Panc1 (cell line): ENCODE measurements at places on chromosomes 2 and 18. TPM values are rescaled to one million over a fixed set of nuclear protein-coding genes. Genes with fewer than 3 reads are reported as not detected.

The TDRD15 gene
- not detected for total RNA-seq

DNA sequence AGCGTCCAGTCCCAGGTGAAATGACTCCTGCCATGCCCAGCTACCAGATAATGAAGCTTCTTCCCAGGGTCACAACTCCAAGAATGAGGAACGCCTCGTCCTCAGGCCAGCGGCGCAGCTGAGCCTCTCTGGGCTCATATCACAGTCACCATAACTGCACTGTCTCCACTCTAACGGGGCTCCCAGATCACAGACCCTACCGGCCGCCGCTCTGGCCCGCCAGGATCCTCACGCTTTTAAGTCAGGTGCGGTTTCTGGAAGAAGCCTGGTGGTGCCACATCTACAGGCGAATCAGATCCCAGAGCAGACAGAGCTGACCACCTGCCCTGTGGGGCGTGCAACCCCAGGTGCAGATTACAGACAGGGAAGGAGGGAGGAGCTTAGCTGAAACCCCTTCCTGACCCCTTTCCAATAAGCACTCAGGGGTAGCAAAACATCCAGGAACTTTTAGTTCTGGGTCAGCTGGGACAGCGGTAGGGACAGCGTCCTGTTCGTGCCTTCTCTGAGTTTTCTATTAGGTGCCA is 3.7 kb upstream of the ACKR3 start:
- peaks cover 43% of the 10 kb centered on the region for H3K27me3 ChIP-seq
- H3K4me1 ChIP-seq, result peaks cover 9% of the 10 kb centered on the region
- no peak overlapping the region for H3K27ac ChIP-seq
- no peaks in the 10 kb centered on the region for H3K36me3 ChIP-seq

- no peak overlapping the region for H3K4me3 ChIP-seq
- DNase-seq, result no peak
- H3K4me1 ChIP-seq, result no peaks in the 10 kb centered on the region
These were observed 116.3 kb downstream of the ACVR1 start for GRCh38 chr2:157759855-157760254.

- H3K36me3 ChIP-seq, result no peaks in the 10 kb centered on the region
- no peaks in the 10 kb centered on the region for H3K4me1 ChIP-seq
- no peak overlapping the region for H3K4me3 ChIP-seq
- H3K27ac ChIP-seq, result no peak overlapping the region
- peaks cover 11% of the 10 kb centered on the region for H3K27me3 ChIP-seq
- no peak for DNase-seq
These were observed 115.9 kb upstream of the TANK start for GRCh38 chr2:161044095-161044865.

DNA sequence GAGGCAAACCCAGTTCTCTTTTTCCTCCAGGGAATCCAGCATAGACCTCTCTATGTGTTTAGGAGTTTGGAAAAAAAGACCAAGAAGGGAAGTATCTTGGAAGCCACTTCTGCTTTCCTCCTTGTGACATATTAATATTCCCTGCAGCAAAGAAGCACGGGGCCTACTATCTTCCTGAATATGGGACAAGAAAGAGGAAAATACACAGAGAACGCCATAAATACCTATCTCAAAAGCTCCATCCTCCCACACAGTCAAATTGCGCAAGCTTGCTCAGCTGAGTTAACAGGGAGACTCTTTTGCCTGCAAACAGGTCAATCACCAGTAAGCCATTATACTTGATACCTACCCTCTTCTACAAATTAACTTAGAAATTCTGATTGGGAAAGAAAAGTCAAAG is 16.7 kb upstream of the RAPH1 start:
- no peak overlapping the region for H3K27ac ChIP-seq
- DNase-seq, result no peak
- no peaks in the 10 kb centered on the region for H3K36me3 ChIP-seq
- no peaks in the 10 kb centered on the region for H3K4me1 ChIP-seq
- H3K27me3 ChIP-seq, result peaks cover 4% of the 10 kb centered on the region; the same call in 1 of the 2 replicates

- no peak overlapping the region for H3K4me3 ChIP-seq
- no peaks in the 10 kb centered on the region; the same call in 1 of the 2 replicates for H3K27me3 ChIP-seq
- 0 out of 2 replicates have a peak, but pooled peaks cover 3% of the 10 kb centered on the region for H3K4me1 ChIP-seq
- no peaks in the 10 kb centered on the region for H3K36me3 ChIP-seq
- DNase-seq, result no peak
- no peak overlapping the region for H3K27ac ChIP-seq
These were observed 39.4 kb downstream of the ACOXL start for GRCh38 chr2:110771547-110772382.

DNA sequence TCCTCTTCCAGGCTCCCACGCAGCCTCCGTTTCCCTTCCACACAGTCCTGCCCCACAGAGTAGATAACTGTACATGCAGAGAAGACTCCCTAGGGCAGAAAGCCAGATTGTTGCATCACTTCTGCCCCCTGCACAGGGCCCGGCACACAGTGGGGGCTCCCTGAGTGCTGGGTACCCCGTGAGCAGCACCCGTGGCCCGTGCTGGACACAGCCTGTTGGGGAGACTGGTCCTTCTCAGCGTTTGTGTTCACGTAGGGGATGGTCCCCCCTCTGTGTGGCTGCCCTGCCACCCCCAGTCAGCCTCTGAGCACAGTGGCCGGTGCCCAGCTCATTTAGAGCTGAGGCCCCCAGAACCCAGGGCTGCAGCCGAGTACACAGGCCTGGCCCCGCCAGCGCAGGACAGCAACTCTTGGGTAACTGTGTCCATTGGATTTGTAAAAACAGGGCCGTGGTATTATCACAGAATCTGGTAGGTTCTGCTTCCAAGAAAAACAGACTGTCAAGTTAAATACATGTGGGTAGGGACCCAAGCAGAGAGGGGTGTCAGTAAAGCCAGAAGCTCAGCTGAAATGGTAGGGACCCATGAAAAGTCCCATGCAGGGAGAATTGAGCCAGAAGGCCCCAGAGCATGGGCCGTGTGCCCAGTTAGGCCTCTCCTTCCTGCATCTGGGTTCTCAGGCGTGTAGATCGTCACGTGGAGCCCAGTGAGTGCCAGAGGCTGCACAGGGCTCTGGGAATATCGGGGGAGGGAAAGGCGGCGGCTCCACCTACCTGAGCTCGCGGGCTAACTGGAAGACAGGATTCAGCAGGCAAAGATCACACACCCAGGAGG is 257.3 kb downstream of the ATAD2B start:
- H3K27me3 ChIP-seq, result no peaks in the 10 kb centered on the region
- no peak overlapping the region for H3K4me3 ChIP-seq
- no peaks in the 10 kb centered on the region for H3K36me3 ChIP-seq

DNA sequence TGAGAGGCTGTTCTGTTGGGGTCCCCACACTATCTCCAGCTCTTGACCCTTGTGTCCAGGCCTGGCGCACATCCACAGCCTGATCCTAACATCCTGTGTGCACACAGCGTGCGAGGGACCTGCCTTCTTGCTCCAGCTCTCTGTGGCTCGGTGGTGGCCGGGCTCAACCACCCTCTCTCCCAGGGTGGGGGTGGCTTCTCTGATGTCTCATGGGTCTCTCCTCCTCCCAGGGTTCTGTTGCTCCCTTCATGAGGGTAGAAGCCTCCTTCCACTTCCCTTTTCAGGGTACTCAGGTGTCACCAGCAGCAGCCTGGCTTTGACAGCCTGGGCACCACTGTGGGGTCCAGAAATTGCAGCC is 196.9 kb upstream of the RAB6C start:
- H3K4me1 ChIP-seq, result 0 out of 2 replicates have a peak, but pooled peaks cover 2% of the 10 kb centered on the region
- no peak overlapping the region for H3K4me3 ChIP-seq
- H3K27ac ChIP-seq, result no peak overlapping the region
- H3K36me3 ChIP-seq, result no peaks in the 10 kb centered on the region
- H3K27me3 ChIP-seq, result no peaks in the 10 kb centered on the region
